HS-27A (cell line): ENCODE measurements at places on chromosomes 5 and 9.

GRCh38 chr9:76607730-76608436 lies 148.9 kb downstream of the GCNT1 start:
- DNase-seq: no peak

DNA sequence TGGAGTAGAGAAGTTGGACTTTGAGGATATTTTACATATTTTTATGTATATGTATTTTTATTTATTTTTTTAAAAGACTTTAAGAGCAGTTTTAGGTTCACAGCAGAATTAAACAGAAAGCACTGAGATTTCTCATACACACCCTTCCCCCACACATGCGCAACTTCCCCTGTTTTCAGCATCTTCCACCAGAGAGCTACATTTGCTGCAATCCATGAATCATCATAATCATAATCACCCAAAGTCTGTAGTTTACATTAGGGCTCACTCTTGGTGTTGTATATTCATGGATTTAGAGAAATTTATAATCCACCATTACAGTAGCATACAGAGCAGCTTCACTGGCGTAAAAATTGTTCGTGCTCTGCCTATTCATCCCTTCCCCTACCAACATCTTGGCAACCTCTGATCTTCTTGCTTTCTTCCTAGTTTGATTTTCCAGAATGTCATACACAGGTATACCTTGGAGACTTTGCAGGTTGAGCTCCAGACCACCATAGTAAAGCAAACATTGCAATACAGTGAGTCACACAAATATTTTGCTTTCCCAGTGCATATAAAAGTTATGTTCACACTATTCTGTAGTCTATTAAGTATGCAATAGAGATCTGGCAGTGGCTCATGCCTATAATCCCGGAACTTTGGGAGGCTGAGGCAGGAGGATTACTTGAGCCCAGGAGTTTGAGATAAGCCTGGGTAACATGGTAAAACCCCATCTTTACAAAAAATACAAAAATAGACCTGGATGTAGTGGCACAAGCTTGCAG lies 9.6 kb upstream of the CCDC171 start:
- DNase-seq: no peak

- DNase-seq: no peak
These were observed 26.5 kb downstream of the AQP7 start for GRCh38 chr9:33375841-33376321.

GRCh38 chr5:18023986-18024385 lies 389.7 kb downstream of the TAF11L14 start:
- no peak for DNase-seq

- no peak for DNase-seq
These were observed 14.9 kb upstream of the CTXN3 start for GRCh38 chr5:127634007-127634406.

DNA sequence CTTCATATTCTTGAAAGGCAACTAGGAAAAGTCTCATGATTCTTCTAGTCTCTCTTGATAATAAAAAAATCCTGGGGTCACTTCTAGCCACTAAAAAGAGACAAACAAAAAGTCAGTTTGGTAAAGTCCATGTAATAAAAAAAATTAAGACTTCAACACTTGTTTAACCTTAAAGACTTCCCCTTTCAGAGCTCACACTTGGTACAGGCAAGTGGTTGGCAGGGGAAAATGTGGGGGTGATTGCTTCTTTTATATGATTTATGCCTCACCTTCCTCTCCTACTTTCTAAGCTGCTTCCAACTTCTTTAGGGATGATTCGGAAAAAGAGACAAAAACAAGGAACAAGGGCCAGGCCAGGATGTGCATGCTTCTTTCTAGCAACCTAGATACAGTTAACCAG lies 5.1 kb upstream of the ERCC6L2 start:
- DNase-seq: no peak

DNA sequence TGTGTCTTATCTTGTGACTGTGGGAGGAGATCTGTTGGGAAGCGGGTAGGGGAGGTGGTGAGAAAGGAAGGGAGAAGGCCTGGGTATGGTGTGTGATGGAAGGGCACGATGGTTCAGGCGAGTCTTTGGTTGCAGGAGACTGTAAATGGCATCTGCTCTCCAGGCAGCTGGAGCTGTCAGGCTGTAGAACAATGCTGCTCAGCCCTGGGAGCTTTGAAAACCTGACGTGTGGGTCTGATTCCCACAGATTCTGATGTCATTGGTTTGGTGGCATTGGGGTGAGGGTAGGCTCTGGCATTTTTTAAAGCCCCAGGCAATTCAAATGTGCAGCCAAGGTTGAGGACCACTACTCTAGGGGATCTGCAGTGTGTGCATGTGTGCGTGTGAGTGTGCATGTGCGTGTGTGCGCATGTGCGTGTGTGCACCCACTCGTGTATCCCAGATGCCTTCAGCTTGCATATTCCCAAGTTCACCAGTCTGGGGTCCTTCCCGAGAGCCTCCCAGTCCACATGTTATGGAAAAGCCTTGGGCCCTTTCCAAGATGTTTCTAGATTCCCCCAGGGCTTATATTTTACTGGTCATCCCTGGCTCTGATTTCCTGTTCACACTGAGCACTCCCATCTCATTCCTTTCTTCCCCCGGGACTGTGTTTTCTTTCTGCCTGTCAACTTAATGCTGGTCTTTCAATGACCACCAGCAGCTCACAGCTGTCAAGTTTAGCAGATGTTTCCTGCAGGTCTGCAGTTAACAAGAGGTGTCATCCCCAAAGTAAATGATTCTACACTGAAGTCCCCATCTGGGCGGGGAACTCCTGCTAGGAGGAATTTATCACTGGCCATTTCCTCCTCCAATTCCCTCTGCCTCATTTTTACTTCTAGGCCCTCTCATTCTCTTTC lies 34.0 kb downstream of the BOD1 start:
- DNase-seq: no peak

DNA sequence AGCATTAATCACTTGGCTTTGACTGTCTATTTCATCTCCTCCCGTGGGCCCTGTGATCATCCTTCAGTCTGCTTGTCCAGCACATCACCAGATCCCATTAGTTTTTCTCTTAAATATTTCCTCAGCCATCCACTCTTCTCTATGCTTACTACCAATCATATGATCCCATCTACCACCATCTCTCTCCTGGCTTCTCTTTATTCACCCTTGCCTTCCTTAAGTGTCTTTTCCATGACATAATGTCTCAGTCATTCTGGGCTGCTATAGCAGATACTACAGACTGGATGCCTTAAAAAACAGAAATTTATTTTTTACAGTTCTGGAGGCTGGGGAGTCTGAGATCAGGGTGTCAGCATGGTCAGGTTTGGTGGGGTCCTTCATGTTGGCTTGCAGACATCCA lies 208.4 kb upstream of the PPP1R2B start:
- DNase-seq: no peak

- DNase-seq: no peak
These were observed 42.7 kb downstream of the FBXL17 start for GRCh38 chr5:108339220-108339619.

- DNase-seq: no peak
These were observed 382.9 kb downstream of the MAN2A1 start for GRCh38 chr5:110072651-110073050.

DNA sequence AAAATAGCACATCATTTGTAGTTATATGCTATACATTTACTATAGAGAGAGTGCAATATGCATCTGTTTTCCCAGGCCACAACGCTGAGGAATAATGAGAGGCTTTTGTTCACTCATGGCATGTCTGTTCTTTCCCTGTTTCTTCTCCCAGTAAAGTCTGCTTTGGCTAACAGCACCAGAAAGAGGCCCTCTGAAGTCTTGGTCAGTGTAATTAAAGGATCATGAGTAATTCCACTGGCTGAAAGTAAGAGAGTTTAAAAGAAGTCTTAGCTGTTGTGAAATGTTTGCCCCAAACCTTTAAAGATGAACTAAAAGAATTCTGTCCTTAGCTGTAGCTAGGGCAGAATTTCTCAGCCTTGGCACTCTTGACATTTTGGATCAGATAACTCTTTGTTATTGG lies 228.8 kb downstream of the TLE4 start:
- DNase-seq: no peak

DNA sequence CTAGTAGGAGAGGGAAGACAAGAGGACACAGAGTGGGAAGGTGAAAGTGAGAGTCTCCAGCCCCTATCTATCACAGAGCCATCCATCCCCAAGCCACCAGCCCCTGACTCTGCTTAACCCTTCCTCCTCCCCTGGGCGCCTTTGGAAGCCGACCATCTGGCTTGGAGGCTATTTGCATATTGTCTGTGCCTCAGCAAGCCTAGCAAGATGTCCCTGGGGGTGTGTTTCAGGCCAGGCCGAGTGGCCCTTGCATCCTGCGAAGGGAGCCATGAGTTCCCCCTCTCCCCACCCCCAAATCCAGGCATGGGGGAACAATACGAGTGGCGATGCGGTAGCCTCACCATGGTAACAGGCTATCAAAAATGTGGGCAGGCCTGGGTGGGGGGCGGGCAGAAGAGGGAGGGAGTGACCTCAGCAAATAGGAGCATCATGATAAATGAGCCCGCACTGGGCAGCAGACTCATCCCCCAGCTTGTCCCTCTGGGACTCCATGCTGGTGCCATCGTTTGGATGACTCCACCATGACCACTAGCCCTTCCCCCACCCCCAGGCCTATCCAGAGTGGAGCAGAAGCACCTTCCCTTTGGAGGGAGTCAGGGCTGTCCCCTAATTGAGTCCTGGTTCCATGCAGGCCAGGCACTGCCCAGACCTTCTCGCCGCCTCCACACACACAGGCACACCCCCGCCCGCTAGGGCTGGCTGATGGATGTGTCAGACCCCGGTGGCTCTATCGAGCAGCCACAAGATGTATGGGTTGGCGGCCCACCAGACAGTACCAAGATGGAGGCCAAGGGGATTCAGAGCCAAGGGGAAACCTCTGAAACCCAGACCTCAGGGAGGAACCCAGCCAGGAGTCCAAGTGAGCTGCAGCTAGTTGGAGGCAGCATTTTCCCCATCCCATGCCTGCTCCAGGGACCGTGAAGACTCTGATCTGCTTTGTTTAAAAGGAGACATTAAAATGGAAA lies 14.6 kb downstream of the URM1 start:
- no peak for DNase-seq

- no peak for DNase-seq
These were observed 111.7 kb upstream of the MSX2 start for GRCh38 chr5:174612686-174613085.

DNA sequence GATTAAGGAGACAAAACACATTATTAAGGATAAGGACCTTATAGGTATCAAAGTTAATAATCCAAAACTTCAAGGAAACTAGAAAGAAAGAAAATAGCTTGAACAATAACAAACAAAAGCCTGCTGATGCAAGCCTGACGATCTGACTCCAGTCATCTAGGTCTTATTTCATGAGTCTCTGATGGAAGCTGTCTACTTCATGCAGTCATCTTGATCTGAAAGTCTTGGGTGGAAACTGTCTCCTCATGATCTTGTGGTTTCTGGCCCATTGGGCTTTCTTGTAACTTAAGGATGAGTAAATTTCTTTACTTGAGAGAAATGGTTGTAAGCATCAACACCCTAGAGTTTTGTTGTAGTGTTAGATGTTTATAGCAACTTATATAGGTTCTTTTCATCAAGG lies 20.6 kb upstream of the PSIP1 start:
- DNase-seq: no peak

DNA sequence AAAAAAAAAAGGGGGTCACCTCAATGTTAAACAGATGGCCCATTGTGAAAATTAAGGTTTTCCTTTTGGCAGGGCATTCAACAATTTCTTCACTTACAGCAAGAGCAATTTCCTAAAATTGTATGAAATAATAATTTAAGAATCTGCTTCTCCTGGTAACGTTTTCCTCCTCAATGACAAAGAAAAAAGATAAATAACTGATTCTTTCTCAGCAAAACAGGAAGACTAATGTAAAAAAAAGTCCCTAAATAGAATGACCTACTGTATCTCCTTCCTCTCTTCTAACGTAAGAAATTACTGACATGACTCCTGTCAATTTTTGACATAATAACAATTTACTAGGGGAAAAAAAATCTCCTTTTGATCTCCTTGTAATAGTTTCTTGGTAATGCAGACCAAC lies 25.5 kb downstream of the ABHD17B start:
- DNase-seq: no peak

DNA sequence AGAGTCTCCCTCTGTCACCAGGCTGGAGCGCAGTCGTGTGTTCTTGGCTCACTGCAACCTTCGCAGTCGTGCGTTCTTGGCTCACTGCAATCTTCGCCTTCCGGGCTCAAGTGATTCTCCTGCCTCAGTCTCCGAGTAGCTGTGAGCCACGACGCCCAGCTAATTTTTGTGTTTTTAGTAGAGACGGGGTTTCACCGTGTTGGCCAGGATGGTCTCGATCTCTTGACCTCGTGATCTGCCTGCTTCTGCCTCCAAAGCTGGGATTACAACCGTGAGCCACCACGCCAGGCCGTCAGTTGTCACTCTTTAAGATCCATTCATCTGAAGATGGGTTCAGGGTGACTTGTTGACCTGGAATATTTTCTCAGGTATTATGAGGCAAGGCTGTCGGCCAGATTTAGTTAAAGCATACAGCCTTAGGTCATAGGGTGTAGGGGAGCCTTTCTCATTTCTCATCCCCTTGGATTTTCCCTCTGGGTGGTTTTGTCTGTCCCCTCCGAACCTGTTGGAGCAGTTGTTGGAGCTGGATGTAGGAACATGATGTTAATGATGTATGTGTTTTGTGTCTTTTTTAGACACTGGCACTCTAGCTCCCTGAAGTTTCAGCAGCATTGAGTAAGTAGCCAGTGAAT lies 1.6 kb downstream of the SLC22A5 start:
- no peak for DNase-seq

DNA sequence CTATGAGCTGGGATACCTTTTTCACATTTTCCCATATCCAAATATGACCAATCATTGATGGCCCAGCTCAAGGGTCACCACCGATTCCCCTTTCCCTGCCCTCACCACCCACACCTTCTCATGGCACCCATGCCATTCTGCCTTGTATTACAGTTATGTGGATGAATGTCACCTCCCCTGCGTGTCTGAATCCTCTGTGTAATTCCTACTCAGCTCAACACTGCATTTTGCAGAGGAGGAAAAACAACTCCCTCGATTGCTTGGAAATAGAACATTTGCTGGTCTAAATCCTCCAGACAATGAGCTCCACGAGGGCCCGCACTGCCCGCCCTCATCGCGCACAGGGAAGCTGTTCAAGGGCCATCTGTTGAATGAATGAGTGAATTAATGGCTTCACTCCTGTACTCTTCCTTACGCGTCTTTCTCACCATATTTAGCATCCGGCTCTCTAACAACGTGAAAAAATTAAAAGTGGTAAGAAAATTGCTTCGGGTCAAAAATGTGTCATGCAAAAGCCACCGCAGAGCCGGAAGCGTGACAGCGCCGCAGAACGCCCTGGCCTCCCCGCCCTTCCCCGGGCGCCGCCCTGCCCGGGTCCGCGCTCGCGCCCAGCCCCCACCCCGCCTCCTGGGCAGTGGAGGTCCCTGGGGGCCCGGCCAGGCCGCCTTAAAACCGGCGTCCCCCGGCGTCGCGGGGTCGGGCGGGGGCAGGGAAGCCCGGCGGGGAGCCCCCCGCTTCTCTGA lies 704 bp downstream of the SUSD1 start:
- peak; percentile 24 for DNase-seq

- DNase-seq: no peak
These were observed 260.8 kb downstream of the PLK2 start for GRCh38 chr5:58199087-58199486.
